ENCODE measurements at places on chromosomes 5 and 9.
A peak's percentile ranks its signal among the peaks of the same experiment; 100 is the strongest.

- DNase-seq: no peak
These were observed 7.6 kb upstream of the ASS1 start for GRCh38 chr9:130437011-130437789.

- no peak for DNase-seq
These were observed 251.1 kb downstream of the BNC2 start for GRCh38 chr9:16619402-16619801.

GRCh38 chr9:89080193-89080592 lies 88.9 kb downstream of the S1PR3 start:
- no peak for DNase-seq

- no peak for DNase-seq
These were observed 7.7 kb downstream of the FGFR4 start for GRCh38 chr5:177094224-177095087.

- DNase-seq: no peak
These were observed 48.4 kb upstream of the EFNA5 start for GRCh38 chr5:107719034-107719606.

DNA sequence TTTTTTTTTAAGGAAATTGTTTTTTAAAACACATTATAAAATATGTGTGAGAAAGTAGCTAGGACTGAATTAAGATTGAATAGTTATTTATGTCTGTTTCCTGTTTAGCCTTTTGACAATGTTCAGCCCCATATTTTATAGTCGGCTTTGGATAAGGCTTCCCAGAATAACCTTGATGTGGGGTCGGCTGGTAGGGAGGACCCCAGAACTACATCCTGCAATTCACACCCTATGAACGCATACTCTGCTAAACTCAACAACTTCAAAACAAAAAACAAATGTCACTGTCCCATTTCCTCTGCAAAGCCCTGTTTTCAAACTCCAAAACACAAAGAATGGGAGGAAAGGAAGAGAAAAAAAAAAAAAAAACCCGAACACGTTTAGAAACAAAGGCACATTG lies 63.1 kb downstream of the ARL15 start:
- no peak for DNase-seq

DNA sequence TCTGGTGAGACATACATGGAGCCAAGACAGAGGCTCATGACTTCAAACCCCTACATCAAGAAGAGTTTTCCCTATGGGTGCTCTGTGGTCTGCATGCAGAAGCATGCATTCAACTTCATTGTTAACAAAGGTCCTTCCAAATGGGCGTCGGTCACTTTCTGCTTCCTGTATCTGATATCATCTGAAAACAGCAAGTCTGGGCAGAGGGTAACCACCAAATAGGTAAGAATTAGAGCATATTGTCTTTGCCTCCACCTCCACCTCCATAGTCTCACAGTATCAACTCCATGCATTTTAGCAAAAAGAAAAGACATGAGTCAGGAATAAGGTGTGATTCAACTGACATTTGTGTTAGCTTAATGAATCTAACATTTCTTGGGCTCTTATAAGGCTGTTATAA lies 462.9 kb downstream of the DMRT2 start:
- no peak for DNase-seq

- no peak for DNase-seq
These were observed 865.4 kb upstream of the ACO1 start for GRCh38 chr9:31519011-31519410.

DNA sequence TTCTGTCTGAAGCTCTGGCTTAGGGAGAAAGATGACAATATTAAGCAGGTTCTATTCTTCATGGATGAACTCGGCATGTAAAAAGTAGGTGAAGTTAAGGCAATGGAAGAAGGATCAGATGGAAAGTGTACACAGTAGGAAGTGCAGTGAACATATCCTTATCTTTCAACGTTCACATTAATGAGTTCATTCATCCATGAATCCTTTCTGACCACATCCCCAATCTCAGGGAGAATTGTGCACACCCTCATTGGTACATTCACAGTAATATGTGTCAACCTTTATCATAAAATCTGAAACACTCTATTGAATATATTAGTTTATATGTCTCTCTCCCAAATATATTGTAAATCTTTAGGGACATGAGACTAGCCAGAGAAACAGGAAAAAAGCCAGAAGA lies 5.5 kb downstream of the GIN1 start:
- DNase-seq: peak; percentile 88

GRCh38 chr5:172106511-172107356 lies 81.3 kb downstream of the STK10 start:
- DNase-seq: peak; percentile 67

DNA sequence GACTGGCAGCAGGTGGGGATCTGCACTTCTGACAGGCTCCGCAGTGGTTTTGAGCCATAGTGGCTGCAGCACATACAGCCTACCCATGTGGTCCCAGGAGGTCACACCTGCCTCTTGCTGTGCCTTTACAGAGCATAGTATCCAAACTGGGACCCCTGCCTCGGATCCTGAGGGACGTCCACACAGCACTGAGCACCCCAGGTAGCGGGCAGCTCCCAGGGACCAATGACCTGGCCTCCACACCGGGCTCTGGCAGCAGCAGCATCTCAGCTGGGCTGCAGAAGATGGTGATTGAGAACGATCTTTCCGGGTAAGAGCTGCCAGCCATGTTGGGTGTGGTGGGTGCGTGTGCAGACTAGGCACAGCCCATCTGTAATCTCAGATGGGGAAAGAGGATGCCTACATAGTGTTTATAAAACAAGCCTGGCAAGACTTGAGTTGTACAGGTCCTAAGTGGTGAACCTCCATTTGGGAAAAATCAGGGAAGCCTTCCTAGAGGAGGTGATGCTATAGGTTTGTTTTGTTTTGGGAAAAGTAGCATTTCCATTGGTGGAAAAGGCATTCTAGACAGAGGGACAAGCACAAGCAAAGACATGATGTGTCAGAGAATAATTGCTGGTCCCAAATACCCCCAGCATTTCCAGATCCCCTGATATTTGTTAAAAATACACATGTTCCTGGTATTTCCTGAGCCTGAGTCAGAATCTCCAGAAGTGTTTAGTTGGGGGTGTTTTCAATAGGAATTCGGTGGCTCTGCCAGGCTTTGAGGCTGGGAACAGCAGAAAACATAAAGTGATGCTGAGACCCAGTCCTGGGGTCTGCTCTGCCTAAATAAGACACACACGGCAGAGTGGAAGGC lies 119.2 kb downstream of the DAB2IP start:
- no peak for DNase-seq

GRCh38 chr5:136622747-136623146 lies 257.4 kb upstream of the TRPC7 start:
- no peak for DNase-seq

DNA sequence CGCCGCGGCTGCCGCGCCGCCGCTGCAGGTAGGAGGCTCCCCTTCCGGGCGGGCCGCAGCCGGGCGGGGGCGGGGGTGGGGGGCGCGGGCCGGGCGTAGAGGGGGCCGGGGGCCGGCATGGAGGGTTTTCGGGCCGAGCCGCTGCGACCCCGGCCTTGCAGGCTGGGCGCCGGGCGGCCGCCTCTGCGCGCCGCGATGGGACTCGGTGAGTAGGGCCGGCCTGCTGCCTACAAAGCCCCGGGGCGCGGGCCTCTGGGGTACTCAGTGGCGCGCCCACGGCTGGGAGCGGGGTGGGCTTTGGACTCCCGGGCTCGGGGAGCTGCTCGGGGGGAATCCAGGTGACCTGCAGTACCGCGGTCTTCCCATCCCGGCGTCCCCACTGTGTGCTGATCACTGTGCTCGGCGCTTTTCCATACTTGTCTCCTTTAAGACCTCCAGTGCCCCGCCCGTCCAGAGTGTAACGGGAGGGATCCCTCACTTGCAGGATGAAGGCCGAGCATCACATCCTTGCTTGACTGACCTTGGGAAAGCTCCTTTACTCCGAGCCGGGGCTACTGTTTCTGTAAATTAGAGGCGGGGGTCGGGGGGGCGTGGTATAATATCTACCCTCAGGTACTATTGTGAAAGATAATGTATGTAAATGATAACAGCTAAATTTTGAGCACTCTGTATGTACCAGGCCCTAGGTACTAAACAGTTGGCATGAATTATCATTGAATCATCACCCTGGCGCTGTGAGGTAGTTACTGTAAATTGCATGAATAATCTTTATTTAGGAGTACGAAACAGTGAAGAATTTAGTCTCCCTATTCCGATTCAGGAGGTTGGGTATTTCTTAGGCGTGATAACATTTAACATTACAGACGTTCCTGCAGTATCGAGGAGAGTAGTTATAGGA lies 672 bp downstream of the MSANTD3 start:
- peak; percentile 58 for DNase-seq

GRCh38 chr9:127878001-127878651 lies 651 bp upstream of the AK1 start:
- DNase-seq: no peak

GRCh38 chr9:129323376-129323998 lies 145.4 kb upstream of the IER5L start:
- no peak for DNase-seq

DNA sequence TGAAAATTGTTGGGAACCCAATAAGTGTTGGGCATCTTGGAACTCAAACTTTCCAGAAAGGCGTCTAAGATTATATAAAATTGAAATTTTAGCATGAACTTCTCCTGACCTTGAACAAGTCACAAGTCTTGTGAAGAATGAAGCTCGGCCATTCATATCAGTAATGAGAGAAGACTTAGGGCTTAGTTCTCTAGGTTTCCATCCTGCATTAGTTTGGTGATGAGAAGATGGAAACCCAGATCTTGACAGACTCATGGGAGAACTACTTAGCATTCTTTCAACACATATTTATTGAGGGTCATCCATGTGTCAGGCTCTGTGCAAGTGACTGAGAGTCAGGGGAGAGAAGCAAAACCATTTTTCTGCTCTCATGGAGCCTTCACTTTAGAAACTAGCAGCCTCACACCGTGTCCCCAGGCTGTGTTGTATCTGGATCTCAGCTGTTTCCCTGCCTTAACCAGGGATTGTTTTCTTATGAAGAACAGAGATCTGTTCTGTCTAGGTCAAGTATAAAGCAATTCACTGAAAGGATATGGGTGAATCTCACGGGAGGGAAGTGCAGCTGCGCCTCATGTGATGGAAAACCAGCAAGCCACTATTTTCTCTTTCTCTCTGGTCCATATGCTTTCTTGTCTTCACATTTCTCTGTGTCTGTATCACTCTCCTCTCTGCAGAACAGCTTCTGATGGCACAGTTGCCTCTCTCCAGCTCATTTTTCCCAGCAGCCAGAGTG lies 3.4 kb downstream of the GARNL3 start:
- no peak for DNase-seq

All from KBM-7 (cell line).